NCI-H1105 (cell line): ENCODE measurements at places on chromosomes 12 and 14.

DNA sequence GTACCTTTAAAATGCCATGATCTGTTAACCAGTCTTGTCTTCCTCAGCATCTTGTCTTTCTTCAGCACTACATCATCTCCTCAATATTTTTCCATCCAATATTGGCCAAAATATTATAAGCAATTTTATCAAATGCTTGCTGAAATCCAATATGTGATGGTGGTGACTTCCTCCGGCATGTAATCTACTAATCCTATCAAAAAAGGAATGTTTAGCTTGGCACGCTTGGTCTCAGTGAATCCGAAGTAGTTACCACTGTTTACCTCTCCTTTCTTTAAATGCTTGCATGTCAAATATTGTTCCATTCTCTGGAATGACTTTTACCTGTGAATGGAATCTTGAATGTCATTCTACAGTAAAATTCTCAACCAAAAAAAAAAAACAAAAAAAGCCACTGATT is 72.3 kb upstream of the EEA1 start:
- no peak for DNase-seq

DNA sequence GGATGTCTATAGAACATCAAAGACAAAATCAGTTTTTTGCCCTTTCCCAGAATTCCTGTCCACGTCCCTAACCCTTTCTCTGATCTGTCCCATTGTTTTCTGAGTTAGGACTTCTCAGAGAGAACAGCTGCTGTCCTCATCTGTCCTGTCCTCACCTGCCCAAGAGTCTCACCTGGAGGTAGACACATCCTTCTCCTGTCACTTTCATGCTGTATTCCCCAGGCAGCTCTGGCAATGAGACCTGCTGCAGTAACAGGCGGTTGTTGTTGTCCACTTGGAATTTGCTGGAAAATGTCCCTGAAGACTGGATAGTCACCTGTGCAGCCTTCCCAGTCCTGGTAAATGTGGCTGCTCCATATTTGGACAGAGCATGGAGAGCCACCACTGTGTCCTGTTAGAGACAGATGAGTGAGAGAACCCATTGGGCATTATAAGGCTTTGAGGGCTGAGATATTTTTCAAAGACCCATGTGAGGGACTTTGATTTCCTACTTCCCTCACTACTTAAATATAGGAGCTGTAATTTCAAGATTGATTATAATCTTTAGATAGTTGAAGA is 43.2 kb downstream of the A2M start:
- DNase-seq: no peak

GRCh38 chr14:69378274-69378673 is 19.8 kb downstream of the ERH start:
- DNase-seq: no peak

DNA sequence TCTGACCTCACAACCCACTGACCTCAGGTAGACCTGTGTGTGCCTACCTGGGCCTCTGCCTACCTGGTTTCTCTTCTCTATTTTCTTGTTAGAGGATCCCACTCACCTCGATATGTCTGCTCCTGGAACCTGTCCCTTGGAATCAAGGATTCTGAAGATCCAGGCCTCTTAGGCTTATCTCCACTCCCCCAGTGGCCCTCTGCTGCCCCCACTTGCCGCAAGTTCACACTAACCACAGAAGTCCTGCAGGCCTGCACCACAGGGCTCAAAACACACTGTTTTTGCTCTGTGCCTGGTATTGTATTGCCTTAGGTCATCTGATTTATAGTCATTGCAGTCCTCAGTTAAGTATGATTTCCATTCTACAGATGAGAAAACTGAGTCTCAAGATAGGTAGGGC is 15.3 kb upstream of the NRXN3 start:
- DNase-seq: no peak

GRCh38 chr14:44286201-44286600 is 220.9 kb downstream of the FSCB start:
- no peak for DNase-seq

DNA sequence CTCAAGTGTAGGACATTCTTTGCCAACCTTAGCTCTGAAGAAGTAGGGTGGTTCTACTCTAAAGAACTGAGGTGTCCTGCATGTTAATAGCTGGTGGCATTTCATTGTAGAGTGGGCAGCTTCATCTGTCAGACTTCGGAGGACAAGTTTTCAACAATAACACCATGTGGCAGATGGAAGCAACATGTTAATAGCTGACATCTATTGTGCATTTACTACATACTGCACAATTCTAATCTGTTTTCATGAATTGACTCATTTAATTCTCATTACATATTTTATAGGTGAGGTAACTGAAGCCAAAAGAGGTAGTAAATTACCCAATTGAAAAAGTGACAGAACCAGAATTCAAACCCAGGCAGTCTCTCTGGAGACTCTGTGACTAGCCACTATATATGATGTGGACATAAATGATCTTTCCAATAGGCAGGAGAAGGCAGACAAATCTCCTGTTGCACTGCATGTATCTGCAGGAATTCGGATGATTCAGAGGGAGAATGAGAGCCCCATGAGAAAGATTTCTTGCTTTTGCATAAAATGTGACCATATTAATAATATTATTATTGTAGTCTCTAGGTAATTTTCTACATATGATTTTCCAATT is 137.2 kb upstream of the E2F7 start:
- DNase-seq: no peak

- no peak for DNase-seq
Measured at GRCh38 chr12:93896427-93896826, 219.3 kb downstream of the CRADD start.

- DNase-seq: no peak
Measured at GRCh38 chr12:26704214-26704613, 128.8 kb downstream of the ITPR2 start.

DNA sequence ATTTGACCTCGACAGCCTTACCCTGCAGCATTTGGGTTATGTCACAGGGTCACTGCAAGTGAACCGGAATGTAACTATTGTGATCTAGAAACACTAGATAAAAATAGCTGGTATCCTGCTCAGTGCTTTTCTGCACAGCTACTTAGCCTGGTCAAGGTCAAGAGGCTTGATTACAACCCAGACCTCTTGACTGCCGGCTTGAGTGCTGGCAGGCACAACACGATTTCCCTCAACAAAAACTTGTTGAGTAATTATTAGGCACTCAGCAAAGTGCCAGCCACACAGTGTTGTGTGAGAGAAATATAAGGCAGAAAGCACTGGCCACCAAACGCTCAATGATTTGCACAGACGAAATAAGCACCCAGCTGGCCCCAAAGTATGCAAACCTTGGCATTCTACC is 156.7 kb downstream of the NUAK1 start:
- DNase-seq: peak; percentile 1

- DNase-seq: peak; percentile 60
Measured at GRCh38 chr12:14803830-14804160, 325 bp downstream of the C12orf60 start.

DNA sequence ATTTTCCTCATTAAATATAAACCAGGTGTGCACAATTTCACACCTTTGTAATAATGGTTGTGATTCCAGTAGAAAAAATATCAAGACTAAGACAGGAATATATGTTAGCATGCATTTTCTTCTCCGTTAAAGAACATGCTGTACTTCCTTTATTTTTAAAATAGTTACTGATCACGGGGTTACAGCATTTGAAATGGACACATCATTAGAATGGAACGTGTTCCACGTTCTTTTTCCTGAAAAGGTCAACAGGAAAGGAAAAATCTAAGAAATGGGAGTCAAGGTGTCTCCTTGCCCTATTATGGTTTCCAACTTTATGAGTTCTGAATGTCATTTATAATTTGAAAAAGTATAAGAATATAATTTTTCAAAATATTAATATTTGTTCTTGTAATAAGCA is 1325.7 kb downstream of the SLC16A7 start:
- no peak for DNase-seq

GRCh38 chr12:120225852-120226640 is 25.1 kb upstream of the RPLP0 start:
- no peak for DNase-seq

DNA sequence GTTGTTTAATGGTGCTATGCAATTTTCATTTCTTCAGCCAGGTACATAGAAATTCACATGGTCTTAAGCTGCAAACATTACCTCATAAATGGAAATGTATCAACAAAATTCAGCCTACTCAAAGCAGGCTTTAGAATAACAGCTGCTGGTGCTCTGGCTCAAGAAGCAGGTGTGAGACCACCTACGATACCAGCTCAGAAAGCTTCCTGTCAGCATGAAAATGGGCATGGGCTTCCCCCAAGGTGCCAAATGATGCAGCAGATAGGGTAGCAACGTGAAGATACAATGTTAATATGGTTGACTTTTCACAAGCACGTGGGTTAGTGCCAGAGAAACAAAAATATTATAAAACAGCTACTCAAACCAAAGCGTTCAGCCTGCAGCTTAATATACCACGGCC is 343.4 kb upstream of the PRICKLE1 start:
- peak; percentile 7 for DNase-seq

GRCh38 chr12:75981247-75982168 is 50.1 kb downstream of the PHLDA1 start:
- no peak for DNase-seq

DNA sequence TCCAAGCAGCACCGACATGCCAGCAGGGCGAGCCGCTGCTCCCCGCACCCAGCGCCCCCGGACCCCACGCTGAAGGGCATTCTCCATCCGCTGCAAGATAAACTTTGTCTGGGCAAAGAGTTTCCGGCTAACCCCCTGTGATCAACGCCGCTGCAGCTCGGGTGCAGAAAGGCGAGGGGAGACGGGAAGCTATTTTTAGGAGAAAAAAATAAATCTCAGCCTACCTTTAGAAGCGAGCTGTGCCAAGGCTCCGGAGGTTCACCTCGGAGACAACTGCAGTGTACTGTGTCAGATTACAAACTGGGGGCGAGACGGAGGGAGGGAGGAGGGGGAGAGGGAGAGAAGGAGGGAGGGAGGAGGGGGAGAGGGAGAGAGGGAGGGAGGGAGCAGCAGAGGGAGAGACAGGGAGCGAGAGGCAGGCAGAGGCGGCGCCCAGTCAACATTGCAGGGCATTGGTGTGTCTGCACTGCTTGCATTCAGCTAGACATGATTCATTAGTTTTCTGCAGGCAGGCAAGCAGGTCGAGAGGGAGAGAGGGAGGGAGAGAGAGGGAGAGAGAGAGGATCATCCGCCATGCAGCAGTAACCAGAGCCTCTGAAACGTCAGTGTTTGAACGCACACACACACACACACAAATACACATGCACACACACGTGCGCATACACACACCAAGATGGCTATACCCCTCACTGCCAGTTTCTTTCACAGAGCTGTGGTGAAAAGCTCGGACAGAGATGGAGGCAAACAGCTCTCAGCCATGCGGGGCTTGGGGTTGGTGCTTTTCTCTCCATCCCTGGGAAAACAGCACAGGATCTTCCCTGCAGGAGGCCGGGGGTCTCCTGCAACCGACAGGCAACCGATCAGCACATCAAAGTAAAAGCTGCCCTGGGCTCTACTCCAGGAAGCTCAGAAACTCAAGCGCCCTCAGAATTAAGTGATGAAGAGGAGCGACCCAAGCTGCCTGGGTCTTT is at the start of gene RIMBP2:
RIMBP2 (minus strand) TSS at position 302 of the 971 bp plus-strand sequence. CDS start 237,286 bp downstream, outside the sequence.
- DNase-seq: peak; percentile 70

DNA sequence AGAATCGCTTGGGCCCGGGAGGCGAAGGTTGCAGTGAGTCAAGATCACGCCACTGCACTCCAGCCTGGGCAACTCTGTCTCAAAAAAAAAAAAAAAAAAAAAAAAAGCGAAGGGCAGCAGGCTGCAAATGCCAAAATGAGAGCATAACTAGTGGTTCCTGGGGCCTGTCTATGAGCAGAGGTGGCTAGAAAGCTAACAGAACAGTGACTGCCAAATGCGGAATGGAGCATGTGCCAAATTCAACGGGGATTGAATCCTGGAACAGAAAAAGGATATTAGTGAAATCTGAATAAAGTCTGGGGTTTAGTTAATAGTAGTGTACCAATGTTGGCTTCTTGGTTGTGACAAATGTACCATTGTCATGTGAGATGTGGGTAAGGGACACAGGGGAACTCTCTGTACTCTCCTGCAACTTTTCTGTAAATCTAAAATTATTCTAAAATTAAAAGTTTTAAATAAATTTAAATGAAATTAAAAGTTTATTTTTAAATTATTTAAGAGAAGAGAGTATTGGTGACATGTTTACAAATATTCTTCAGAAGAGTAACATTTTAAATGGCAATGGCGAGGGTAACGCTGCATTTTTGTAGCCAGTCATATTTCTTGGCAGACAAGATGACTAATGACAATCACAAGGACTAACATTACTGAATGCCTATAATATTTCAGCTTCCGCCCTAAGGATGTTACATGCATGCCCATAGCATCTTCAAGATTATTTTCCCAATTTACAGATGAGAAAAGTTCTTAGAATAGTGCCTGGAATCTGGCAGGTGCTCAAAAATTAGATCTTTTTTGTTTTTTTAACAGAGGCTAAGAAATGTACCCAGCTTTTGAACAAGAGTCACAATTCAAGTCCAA is 28.9 kb upstream of the NUDT4 start:
- DNase-seq: no peak

GRCh38 chr12:9897535-9897934 is 16.2 kb downstream of the KLRF2 start:
- DNase-seq: no peak

DNA sequence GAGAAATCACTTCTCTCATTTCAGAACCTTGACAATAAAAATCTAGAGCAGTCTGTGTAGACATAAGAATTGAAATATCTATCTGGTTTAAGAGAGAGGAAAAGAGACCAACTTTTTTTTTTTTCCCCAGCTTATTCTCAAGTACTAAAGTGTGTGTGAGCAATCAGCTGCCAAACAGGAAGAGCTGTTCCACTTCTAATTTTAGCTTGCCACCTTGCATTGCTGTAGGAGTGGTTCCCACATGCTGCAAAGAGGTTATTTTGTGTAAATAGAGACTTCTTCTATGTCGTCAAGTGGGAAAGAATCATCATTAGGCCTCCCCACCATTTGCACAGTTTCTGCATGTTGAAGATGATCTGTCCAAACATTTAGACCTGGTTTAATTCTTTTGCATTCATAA is 142.6 kb downstream of the NPAS3 start:
- no peak for DNase-seq

GRCh38 chr14:75487155-75487671 is 35.1 kb upstream of the BATF start:
- DNase-seq: no peak

- DNase-seq: no peak
Measured at GRCh38 chr14:59330455-59330854, 134.7 kb downstream of the GPR135 start.

DNA sequence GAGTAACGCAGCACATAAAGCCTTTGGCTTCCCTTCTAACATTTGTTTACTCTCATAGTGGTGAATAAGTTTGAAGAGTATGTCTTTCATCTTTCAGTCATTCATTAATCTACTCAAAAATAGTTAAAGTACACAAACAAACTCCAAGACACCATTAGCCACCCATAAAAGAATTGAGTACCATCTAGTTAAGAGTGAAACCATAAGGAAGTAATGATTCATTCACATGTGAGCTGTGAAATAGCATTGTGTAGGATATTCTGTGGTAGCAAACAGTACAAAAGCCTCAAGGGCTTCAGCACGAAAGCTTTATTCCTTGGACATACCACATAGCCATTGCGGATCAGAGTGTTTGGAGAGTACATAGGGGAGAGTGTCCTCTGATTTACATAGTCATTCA is 13.9 kb downstream of the SYT1 start:
- DNase-seq: no peak
